ENCODE measurements at places on chromosomes 4 and X.

DNA sequence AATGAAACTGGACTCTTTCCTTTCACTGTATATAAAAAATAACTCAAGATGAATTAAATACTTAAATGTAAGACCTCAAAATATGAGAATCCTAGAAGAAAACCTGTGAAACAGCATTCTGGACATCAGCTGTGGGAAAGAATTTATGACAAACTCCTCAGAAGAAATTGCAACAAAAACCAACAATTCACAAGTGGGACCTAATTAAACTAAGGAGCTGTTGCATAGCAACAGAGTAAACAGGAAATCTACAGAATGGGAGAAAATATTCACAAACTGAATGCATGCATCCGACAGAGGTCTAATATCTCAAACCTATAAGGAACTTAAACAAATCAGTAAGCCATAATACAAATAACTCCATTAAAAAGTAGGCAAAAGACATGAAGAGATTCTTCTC, 851.7 kb upstream of the PCDH10 start:
- no peak for DNase-seq

- no peak for DNase-seq
Measured at GRCh38 chr4:42172921-42173320, 20.5 kb upstream of the BEND4 start.

DNA sequence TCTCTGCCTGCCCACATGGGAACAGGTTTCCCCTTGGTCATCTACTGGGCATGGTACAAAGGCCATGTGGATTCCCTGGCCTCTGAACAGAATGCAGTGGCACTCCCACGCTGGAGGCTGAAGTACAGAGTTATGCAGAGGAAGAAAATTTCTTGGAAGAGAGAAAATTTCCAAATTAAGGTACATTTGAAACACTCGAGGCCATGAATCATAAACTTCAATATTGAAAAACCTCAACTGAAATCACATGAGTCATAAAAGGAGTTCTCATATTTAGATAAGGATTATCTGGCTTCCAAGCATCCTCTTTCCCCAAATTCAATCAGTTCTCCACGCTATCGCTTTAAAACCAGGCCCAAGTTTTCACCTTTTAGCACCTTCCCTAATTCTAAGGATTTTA, 28.1 kb upstream of the TXK start:
- DNase-seq, result no peak

- no peak for DNase-seq
Measured at GRCh38 chr4:81152839-81153713, 61.9 kb downstream of the PRKG2 start.

GRCh38 chr4:22385611-22386011, 130.3 kb downstream of the ADGRA3 start:
- DNase-seq, result no peak

- peak; percentile 58 for DNase-seq
Measured at GRCh38 chr4:40149960-40150385, 46.9 kb upstream of the RHOH start.

- no peak for DNase-seq
Measured at GRCh38 chr4:152588869-152589268, 53.0 kb upstream of the FBXW7 start.

GRCh38 chr4:101306764-101307615, 40.3 kb downstream of the PPP3CA start:
- DNase-seq, result no peak

- no peak for DNase-seq
Measured at GRCh38 chr4:143344774-143345173, 8.1 kb downstream of the GAB1 start.

DNA sequence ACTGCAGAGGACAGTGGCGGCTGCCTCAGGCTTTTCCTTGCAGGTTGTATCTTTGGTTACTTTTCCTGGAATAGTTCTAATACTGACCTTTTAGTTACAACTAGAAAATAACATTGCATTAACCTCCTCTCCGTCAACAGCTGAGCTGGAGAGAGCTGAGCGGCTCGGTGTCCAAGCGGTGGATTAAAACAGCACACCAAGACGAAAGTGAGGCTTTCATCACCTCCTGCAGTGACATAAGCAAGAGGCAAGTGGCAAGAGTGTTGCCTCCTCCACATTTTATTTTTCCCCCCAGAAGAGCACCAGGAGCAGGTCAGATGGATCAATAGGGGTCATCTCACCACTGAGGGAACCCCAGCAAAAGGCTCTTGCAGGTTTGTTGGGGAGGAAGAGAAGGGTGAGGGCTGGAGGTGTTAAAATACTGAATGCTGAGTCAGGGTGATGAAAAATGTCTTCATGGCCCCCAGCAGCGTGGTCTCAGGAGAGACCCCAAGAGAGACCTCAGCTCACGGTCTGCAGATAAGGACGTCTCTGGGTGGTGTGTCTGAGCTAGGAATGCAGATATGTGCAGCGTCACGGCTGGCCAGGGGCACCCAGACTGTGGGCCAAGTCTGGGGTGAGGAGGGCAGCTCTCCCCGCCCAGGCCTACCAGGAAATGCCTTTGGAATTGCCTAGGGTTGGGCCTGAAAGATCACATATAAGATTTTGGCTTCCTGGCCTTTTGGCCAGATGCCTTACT, 50.3 kb downstream of the CASP3 start:
- no peak for DNase-seq

GRCh38 chrX:15674514-15674840, 9.9 kb upstream of the CLTRN start:
- DNase-seq, result no peak

- no peak for DNase-seq
Measured at GRCh38 chrX:43590150-43590549, 65.9 kb upstream of the MAOA start.

- no peak for DNase-seq
Measured at GRCh38 chrX:97637289-97637688, 753.6 kb downstream of the RPA4 start.

- no peak for DNase-seq
Measured at GRCh38 chrX:7606039-7606652, 236.8 kb upstream of the VCX start.

- no peak for DNase-seq
Measured at GRCh38 chr4:148854203-148854602, 412.0 kb upstream of the NR3C2 start.

- no peak for DNase-seq
Measured at GRCh38 chr4:6297266-6297815, 27.7 kb downstream of the WFS1 start.

DNA sequence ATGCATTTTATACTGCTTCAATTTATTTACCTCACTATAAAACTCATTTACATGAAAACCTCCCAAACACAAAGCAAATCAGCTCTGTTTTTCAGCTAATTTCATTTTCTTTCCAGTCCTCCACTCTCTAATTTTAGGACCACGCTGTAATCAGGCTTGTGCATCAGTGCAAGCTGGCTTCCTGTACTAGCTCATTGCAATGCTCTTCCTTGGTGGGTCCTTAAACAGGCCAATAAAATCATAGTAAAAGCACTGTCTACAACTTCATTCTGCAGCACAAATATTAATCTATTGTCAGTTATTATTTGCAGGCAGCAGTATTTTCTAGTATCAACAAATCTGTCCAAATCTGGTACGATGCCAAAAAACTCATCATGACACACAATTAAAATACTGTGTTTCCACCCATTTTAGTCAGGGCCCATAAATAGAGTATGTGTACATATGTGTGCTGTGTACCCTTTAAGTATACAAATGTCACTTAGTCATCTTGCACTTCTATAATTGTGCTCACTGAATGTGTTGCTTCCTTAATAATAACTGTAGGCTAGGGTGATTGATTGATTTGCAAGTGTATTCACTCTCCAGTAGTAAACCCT, 178.2 kb upstream of the HCCS start:
- DNase-seq, result no peak

GRCh38 chrX:16852617-16853179, 17.5 kb downstream of the RBBP7 start:
- no peak for DNase-seq

- DNase-seq, result no peak
Measured at GRCh38 chr4:8132947-8133705, 25.5 kb downstream of the ABLIM2 start.

DNA sequence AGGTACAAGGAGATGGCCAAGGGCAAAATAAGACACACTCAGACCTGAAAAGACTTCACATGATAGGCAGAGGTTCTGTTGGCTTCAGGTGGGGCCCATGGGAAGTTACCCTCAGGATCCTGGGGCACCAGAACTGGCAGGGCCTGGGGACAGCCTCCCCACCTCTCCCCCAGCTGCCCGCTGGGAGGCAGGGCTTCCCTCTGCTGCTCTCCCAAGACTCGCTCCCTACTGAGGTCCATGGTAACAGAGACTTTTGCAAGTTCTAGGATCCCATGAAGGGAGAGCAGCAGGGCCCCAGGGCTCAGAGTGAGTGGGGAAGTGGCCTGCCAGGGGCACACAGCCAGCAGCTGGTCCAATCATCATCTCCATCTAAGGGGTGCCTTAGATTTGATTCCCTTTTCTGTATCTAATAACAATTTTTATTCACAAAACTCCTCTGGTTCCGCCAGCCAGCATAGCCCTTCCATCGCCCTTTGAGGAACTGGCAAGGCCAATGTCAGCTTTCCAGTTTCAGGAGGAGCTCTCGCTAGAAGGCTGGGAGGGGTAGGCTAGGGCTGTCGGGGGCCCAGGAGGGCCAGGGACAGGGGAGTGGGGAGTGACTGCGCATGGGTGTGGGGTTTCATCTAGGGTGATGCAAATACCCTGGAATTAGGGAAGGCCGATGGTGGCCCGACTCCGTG, 78.2 kb downstream of the SLC2A9 start:
- no peak for DNase-seq

GRCh38 chrX:64394874-64395567, at the start of gene MTMR8:
Gene MTMR8 (minus strand): TSS chrX:64395452. CDS start chrX:64395363, 89 bp downstream.
- peak; percentile 62 for DNase-seq

GRCh38 chr4:14916554-14917297, 85.6 kb upstream of the CPEB2 start:
- DNase-seq, result no peak

GRCh38 chr4:36422607-36423006, 141.2 kb downstream of the DTHD1 start:
- DNase-seq, result no peak

DNA sequence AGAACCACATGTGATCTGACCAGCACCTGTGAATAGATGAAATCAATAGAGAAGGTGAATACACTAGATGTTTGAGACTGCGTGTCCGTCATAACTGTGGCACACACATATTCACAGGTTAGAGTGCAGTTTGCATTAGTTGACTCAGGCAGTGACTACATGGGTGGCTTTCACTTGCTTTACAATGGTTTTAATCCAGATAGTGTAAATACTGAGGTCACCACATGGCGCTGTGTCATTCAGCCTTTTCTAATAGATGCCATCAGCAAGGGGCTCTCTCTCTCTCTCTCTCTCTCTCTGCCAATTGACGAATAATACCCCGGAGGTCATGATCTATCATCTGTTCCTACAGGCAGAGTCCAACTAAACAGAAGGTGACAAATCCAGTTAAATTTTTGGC, 30.7 kb upstream of the FGF13 start:
- no peak for DNase-seq

DNA sequence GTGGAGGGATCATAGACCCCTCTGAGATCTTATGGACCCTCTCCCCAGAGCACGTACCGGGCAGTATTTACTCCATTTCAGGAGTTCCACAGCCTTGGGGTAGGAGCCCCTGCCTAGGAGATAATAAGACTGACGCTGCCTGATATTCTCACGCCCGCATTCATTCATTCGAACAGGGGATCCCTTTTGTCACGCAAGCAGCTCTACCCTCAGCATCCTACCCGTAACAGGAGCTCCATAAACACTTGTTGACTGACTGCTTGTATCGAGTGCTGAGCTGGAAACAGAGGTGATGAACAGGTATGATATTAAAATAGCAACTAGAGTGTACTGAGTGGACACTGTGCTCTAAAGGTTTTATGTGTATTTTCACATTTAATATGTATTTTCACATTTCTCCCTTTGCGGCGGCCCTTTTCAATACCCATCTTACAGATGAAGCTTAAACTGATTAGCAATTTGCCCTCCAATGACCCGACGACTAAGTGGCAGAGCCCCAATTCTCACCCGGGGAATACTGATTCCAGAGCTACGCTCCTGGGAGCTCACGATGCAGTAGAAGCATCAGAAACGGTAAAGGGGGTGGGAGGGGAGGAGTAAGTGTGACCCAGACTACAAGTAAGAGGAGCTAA, 888 bp downstream of the RAB28 start:
- DNase-seq, result no peak

DNA sequence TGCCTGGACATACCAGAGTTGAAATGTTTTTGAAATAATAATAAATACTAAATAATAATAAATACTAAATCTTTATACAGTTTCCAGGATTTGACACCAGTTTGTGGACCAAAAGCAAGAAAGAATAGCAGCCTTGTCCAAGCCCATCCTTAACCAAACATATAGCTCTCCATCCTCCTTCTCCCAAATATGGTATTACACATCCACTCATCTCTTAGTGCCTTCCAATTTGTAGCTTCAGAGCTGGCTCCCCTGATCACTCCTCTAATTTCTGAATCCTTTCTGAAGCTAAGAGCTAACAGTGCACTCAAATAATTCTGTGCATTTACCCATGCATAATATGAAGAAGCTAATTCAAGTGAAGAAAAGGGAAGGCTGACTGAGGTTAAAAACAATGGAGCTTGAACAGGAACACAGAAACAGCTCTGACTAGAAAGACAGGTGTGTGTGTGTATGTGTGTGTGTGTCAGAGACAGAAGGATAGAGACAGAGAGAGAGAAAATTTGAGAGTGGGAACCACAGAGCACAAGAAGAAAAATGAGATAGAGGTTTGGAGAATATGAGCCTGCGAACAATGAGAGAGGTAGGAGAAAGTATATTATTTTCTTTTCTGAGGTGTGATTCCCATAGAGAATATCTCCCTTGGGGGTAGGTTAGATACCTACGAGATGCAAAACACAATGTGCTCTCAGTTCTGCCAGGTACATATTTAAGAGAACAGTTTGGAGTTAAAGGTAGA, 123.5 kb downstream of the CAMK2D start:
- DNase-seq, result no peak

DNA sequence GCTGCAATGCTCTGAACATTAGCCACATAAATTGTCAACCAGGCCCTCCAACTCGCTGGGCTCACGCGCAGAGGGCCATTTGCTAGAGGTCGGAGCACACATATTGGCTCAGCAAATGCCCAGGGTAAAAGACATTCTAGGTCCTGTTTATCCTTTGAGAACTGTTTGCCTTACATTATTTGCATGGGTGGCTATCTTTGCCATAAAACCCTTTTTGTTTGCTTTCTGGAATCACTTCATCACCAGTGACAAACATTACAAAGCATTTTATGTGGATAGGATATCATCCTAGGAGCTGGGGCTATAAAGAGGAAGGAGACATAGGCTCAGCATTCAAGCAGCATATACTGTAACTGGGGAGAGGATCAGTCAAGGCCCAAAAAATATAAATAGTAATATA, 149.2 kb upstream of the RAI2 start:
- DNase-seq, result no peak

- DNase-seq, result no peak
Measured at GRCh38 chr4:70277121-70277520, 34.7 kb downstream of the CSN3 start.

DNA sequence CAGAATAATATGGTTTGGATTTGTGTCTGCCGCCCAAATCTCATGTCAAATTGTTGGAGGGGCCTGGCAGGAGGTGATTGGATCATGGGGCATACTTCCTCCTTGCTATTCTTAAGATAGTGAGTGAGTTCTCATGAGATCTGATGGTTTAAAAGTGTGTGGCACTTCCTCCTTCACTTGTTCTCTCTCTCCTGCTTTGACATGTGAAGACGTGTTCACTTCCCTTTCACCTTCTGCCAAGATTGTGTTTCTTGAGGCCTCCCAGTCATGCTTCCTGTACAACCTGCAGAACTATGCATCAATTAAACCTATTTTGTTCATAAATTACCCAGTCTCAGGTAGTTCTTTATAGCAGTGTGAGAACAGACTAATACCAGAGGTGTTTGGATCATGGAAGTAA, 325.7 kb upstream of the GIMD1 start:
- no peak for DNase-seq

- DNase-seq, result no peak
Measured at GRCh38 chrX:129139837-129140598, 383.3 kb downstream of the SMARCA1 start.
